Activated CD8-positive, alpha-beta T cell treated with anti-CD3 and anti-CD28 coated beads, Interleukin-2, amount 10 ng/mL, durations not matched to agents 7 days and 5 days (primary cell): ENCODE measurements at places on chromosomes 6 and 20. TPM values are rescaled to one million over a fixed set of nuclear protein-coding genes. Genes with fewer than 3 reads are reported as not detected.

- no peak for DNase-seq
Measured at GRCh38 chr6:15956205-15957106, 172.4 kb upstream of the MYLIP start.

GRCh38 chr6:163651915-163652668 lies 237.6 kb downstream of the QKI start:
- DNase-seq: no peak

- no peak for DNase-seq
Measured at GRCh38 chr6:34239893-34240292, 3.2 kb downstream of the HMGA1 start.

TINAG gene
- total RNA-seq: not detected

DNA sequence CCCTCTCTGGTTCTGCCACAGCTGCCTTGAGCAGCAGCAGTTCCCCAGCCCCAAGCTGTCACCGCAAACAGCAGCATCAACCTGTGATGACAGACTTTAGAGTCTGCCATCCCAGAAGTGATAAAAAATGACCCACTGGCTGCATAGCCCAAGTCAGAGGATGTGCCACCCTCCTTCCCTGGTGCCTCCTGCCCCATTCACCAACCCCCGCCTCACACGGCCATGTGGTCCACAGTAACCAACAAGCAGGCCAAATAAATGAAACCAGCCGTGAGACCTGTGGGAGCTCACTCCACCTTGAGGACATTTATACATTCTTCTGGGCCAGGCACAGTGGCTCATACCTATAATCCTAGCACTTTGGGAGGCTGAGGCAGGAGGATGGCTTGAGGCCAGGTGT lies 98.2 kb downstream of the PRND start:
- DNase-seq: no peak
